ENCODE measurements at places on chromosomes 2 and 18.
A peak's percentile ranks its signal among the peaks of the same experiment; 100 is the strongest.

GRCh38 chr2:196970099-196970498, 43.6 kb upstream of the PGAP1 start:
- no peak for DNase-seq

- DNase-seq, result peak; percentile 52
These were observed 6.5 kb downstream of the NCAPH start for GRCh38 chr2:96342085-96342484.

- no peak for DNase-seq
These were observed 18.4 kb upstream of the PIEZO2 start for GRCh38 chr18:11167778-11168177.

DNA sequence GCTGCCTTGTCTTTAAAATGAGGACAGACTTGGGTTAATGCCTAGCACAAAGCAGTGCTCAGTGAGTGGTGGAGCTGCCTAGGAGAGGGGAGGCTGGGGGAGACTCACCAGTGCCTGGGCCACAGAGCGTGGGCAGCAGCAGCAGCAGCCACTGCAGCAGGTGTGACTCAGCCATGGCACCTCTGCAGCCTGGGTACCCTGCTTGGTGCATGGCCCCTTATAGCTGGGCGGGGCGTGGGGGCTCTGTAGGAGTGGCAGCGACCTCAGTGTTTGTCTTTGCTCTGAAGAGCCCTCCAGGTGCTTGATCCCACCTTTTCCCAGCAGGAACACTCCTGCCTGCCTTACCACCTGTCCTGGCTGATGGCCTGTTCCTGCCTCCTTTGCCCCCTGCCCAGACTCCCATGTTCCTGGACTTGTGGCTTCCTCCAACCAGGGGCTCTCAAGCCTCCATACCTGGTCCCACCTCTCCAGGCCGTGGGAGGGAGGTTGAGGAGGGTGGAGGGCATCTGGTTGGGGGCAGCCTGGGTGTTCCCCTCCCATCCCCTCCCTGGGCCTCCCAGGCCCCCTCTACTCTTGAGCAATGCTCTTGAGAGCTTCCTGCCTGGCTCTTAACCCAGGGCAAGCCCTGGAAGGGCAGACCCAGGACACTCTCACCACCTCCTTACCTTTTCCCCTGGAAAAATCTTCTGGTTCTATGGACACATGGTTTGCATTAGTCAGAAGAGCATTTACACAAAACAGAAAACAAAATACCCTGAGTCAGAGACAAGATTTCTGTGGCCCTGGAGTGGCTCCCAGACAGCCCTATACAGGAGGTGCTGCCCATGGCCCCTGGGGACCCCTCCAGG, at the start of gene SFTPB:
SFTPB (minus strand) TSS at position 191 of the 848 bp plus-strand sequence; CDS start at position 175, 16 bp downstream.
- no peak for DNase-seq

DNA sequence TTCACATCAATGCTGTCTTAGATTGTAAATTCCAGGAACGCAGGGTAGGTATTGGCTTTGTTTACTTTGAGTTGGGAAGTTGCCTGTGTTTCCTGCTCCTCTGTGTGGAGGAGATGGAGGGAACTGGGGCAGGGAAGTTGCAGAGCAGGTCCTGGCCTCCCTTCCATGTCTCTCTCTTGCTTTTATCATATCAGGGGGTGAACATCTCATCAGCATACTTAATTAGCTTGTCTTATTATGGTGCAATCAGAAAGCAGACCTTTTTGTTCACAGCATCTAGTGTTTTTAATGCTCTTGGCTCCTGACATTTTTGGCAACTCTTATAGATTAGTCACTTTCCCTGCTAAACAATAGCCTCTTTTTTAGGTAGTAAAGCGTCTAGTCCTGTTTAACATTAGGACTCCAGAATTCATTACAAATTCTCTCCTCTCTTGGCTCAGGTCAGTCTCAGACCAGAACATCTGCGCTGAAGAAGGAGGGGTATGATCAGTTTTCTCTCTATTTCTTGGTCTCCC, 11.5 kb upstream of the DIPK1C start:
- no peak for DNase-seq

GRCh38 chr2:8422450-8422800, 259.4 kb upstream of the ID2 start:
- no peak for DNase-seq

- DNase-seq, result no peak
These were observed 127.7 kb downstream of the PPP1R1C start for GRCh38 chr2:182113334-182113733.

GRCh38 chr18:28366676-28367075, 189.7 kb upstream of the CDH2 start:
- DNase-seq, result no peak

GRCh38 chr2:228629251-228629650, 447.8 kb upstream of the SPHKAP start:
- DNase-seq, result no peak

DNA sequence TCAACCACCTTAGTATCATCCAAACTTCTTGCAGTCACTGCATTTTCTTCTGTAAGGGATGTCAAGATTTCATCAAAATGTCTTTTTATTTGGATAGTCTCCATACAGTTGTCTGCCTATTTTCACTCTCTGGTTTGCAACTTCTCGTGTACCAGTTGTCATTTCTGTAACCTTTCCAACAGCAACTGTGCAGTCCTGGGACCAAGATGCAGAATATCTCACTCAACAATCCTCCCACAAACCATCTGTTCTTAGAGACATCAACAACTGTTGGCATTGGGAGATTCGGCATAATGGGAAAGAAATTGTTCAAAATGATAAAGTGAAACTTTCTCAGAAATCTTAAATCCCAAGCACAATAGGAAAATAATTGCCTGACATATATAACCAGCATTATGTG, 933.6 kb upstream of the SLC39A10 start:
- DNase-seq, result no peak

GRCh38 chr2:157971702-157972101, 95.6 kb upstream of the ACVR1 start:
- peak; percentile 13 for DNase-seq

DNA sequence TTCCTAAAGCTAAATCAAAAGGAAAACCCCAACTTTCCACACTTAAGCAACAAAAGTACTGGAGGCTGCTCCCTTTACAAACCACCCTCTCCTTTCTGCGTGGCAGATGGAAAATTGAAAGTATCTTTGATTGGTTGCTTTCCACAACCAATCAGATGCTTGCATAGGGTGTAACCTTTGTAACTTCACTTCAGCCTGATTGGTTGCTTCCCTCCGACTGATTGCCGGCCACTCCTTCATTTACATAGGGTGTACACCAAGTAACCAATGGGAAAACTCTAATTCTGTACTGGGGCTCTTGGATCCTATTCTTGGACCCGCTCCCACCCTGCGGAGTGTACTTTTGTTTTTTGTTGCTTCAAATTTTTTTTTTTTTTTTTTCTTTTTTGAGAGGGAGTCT, 297.7 kb downstream of the NCKAP5 start:
- no peak for DNase-seq

DNA sequence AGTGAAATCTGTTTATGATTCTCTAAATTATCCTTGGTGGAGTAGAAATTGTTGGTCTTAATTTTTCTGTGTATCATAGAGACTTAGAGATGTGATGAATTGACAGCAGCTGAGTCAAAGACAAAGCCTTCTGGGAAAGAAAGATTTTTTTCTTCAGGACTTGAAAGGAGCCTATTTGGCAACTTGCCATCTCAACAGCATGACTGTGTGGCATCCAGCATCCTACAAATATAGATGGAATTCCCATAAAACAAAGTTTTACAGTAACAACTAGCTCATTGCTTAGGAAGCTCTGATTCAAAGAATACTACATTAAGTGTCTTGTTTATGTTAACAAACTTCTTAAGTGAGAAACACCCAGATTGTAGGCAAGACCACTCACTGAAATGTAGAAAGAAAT, 79.2 kb upstream of the SETBP1 start:
- no peak for DNase-seq

DNA sequence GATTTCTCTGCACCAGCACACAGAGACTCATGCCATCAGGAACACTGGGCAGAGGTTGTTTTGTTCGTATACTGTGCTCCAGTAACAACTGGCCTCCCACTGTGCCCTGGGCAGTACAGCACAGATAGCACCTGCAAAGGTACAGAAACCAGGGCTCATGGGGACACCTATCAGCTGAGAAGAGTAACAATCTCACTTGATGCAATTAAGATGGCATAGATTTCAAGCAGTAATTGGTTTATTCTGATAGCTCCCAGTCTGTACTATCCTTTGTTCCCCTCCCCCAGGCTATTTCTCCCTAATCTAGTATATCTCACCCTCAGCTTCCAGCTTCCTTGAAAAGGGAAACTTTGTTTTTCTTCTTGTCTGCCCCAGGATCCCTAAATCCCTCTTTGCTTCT, 343.9 kb upstream of the MMADHC start:
- DNase-seq, result no peak

DNA sequence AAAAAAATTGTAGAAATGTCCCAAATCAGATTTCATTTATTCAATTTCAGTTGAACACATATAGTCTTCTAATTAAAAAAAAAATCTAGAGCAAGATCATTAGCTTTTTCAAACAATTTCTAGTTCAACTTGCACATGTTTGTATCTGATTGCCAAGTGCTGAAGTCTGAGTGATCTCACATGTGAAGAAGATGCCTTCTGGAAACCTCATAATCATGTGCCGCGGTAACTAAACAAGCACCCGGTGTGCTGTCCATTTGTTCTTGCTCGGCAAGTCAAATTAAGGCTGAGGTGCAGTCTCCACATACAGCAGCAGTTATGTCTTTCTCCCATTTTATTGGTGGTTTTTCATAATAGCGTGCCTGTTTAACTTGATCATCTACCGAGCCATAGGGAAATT, 18.7 kb downstream of the CABLES1 start:
- no peak for DNase-seq

DNA sequence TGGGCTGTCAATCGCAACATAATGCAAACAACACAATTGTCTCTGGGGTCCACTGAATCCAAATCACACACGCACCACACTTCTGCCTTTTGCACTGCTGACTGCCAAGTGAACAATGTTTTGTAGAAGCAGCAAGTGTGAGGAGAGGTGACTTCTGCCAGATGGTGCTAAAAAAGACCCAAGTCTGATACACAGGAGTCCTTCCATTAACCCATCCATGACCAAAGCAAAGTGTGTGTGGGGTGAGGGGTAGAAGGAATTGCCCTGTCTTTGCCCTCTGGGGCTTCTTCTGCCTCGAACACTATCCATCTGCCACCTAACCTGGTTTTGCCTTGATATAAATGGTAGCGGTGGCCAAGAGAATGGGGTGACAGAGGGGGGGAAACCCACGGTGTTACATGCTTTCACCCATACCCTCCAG, 50.0 kb downstream of the C2orf42 start:
- DNase-seq, result no peak

GRCh38 chr2:60498127-60498815, 55.2 kb downstream of the BCL11A start:
- peak; percentile 82 for DNase-seq

DNA sequence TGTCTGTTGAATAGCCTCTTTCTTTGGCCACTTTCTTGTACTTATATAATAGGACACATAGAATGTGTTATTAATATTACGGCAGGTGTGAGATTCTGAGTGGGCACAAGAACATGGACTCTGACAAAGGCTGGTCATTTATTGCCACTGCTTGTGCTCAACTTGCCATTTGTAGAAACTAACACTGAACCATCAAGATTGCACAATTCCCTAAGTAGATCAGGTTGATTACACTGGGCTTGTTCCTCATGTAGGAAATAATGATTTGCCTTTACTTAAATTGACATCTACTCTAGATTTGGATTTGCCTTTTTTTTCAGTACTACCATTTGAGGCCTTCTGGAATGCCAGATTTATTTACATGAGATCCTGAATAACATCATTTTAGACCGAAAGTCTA, 342.7 kb upstream of the CWC22 start:
- DNase-seq, result no peak

- DNase-seq, result no peak
These were observed 850.3 kb downstream of the DSC3 start for GRCh38 chr18:30192216-30192615.

DNA sequence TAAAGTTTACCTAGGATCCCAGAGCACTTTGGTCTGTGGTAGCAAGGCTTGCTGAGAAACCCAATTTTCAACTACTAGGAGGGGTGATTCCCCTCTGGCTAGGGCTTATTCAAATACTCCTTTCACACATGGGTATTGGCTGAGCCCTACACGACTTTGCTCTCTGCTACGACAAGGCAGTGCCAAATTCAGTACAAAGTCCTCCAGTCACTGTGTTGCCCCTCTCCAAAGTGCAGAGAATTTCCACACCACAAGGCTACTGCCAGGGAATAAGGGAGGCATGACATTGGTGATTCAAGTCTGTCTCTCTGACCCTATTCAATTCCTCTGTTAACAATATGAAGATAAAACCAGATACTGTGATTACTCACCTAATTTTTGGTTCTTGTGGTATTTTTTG, 38.9 kb downstream of the SYT4 start:
- DNase-seq, result no peak

DNA sequence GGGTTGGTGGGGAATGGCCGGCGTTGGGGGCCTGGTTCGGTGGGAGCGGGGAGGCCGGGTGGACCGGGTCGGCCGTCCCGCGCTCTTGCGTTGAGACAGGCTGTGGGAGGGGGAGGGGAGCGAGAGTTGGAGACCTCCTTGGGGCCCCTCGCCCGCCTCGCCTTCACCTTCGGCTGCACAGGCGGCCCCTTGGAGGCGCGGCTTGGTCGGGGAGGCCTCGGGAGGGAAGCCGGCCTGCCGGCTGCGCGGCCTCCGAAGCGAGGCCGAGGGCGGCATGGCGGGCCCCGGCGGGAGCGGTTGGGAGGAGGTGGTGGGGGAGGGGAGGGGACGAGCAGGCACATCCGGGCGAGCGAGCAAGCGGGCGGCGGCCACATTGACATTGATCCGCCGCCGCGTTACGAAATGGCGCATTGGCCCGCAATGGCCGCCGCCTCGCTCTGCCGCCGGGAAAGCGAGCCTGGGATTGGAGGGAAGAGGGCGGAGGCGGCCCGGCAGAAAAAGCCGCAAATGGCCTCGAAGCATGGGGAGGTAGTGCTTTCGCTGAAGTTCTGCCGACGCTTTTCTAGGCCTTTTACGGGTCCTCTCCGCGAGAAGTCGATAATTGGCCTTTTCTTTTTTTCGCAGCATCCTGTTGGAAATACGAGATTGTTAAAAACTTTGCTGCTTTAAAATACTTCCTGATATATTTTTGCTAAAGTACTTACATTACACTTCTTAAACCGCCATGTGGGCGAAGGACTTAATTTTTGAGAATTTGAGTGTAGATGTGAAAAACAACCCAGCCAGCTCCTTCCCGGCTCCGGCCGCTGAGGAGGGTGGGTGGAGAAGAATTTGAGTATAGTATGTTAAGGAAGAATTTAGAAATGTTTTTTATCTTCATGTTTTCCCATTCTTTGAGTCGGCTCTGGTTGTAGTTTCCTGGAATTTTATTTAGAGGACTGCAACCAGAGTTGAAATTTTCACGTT, 580 bp downstream of the HNRNPA3 start:
- peak; percentile 96 for DNase-seq

DNA sequence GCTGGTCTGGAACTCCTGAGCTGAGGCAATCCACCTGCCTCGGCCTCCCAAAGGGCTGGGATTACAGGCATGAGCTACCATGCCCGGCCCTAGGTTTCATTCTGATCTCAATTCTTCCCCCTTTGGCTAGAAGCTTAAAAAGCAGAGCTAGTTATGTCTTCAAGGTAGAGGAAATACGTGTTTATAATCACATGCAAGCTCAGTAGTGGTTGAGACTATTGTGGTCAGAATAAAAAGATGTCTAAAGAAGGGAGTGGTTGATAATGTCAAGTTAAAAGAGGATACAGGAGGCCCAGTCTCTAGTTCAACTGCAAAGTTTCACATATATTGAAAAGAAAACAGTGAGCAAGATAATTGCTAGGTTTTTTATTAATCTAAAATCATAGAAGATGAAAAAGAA, 807.8 kb upstream of the ACVR2A start:
- DNase-seq, result no peak
